Prostate gland (tissue), 2 donors: ENCODE measurements at places on chromosomes 2 and 18. TPM values are rescaled to one million over a fixed set of nuclear protein-coding genes. Genes with fewer than 3 reads are reported as not detected.

The CFC1 gene
- 6.6 TPM for total RNA-seq

The SH3RF3 gene
- total RNA-seq, result 17.0 TPM

The RFX8 gene
- not detected for total RNA-seq

The LIMS2 gene
- total RNA-seq, result 63.2 TPM

DNA sequence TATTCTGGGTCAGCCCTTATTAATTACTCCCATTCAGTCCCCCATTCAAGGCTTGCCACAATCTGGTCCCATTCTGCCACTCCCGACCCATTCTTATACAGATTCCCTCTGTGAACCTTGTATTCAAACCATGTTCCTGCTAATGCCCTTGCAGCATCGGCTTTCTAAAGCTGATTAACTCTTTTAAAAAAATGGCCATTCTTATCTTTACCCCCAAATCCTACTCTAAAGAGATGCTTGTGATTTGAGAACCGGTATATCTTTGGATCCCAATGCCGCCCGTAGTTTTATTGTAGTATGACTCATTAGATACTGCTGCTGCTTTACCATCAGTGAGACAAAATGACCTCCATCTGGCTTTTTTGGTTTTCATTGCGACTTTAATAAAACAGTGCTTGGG is 72.2 kb downstream of the XRCC5 start:
- DNase-seq, result no peak

DNA sequence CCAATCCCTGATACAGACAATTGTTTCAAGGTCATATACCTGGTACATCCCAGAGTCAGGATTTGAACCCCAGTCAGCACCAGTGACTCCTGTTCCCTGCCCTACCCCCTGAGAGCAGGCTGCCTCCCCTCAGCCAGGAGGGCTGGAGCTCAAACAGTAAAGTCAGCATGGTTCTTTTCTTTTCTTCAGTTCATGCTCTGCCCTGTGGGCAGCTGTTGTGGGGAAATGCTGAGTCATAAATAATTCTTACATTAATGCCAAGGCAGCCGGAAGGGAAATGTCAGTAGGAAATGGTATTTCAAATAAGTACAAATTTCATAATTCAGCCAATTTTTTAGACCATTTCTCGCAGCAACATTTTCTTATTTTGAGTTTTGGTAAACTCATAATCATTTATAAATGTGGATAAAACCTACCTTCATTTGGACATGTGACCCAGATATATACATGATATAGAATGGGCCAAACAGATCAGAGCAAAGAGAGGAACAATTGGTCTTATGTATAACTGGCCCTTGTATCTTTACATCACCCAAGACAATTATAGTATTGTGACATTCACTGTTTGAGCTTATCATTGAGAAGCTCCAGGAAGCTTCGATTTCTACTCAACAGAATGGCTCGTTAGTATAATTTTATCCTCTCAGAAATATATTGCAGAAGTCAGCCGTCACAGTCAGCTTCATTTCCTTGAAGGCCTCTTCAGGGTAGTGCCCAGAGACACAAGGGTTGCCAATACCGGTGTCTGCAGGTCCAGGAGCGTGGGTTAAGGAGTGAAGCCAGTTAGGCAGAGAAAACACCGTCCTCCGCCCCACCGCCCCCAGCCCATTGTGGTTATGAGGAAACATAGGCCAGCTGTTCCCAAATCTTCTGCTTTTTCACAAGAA is 28.0 kb upstream of the SCYGR1 start:
- no peak for DNase-seq

DNA sequence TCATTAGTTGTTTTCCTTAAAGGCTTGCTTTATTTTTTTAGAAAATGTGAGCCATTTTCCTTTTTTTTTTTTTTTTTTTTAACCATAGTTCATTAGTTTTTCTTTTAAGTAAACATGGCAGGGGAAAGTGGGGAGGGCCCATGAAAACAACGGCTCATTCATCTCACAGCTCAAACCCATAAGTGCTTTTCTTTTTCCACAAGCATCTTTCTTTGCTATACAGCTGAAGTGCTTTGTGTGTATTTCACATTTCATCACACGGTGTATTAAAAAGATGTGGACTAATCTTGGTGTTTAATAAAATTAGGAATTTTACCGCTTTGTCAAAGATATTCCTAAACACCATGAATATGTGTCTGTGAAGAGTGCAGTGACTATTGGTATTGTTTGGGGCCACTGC is 41.6 kb downstream of the RHBDD1 start:
- DNase-seq, result no peak

GRCh38 chr2:30487603-30488002 is 40.6 kb downstream of the LCLAT1 start:
- no peak for DNase-seq

- DNase-seq, result no peak
These were observed 88.7 kb upstream of the CXCR4 start for GRCh38 chr2:136206613-136207012.

GRCh38 chr18:459814-460593 is 40.5 kb downstream of the COLEC12 start:
- no peak for DNase-seq

GRCh38 chr2:215439404-215439803 is 3.5 kb upstream of the FN1 start:
- DNase-seq, result no peak
